ENCODE measurements at places on chromosomes 1 and 21. TPM values are rescaled to one million over a fixed set of nuclear protein-coding genes. Genes with fewer than 3 reads are reported as not detected.

The OR2L2 gene
- 0.52 TPM for total RNA-seq

The RIIAD1 gene
- total RNA-seq, result not detected

The NBL1 gene
- 0.74 TPM for total RNA-seq

GRCh38 chr1:201732351-201732750 is 96.6 kb upstream of the IPO9 start:
- DNase-seq, result no peak

DNA sequence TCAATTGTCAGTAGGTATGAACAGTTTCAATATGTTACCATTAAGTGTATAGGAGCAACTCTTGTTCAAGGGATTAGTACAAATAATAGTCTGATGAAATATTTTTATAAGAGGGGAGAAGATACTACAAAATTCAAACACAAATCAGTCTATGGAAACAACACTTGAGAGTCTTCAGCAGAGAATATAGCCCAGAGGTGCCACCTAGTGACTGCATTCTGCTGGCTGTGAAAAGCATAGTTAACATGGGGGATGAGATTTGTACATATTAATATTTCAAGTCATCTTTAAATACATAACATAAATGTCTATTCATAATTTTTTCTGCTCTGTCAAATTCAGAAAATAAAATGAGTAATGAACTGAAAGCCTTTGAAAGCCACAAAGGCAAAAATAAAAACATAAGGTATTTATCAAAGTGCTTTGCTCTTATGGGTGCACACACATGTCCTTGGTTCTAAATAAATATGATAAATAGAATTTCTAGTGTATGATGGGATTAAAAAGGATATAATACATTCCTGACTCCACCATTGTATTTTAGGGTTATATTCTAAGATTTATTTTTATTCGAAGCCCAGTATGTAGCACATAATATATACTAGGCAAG is 440.9 kb upstream of the ZRANB2 start:
- DNase-seq, result no peak

DNA sequence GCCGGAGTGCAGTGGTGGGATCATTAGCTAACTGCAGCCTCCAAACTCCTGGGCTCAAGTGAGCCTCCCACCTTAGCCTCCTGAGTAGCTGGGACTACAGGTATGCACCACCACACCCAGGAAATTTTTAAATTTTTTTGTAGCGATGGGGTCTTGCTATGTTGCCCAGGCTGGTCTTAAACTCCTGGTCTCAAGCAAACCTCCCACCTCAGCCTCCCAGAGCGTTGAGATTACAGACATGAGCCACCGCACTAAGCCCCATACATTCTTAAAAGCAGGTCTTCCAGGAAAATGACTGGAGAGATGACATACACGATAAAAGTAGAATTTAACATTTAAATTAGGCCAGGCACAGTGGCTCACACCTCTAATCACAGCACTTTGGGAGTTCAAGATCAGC is 13.4 kb downstream of the MTFR1L start:
- no peak for DNase-seq
